ENCODE measurements at places on chromosomes 5 and 9.

- DNase-seq = no peak
These were observed 37.8 kb downstream of the NEURL1B start for GRCh38 chr5:172678902-172679301.

DNA sequence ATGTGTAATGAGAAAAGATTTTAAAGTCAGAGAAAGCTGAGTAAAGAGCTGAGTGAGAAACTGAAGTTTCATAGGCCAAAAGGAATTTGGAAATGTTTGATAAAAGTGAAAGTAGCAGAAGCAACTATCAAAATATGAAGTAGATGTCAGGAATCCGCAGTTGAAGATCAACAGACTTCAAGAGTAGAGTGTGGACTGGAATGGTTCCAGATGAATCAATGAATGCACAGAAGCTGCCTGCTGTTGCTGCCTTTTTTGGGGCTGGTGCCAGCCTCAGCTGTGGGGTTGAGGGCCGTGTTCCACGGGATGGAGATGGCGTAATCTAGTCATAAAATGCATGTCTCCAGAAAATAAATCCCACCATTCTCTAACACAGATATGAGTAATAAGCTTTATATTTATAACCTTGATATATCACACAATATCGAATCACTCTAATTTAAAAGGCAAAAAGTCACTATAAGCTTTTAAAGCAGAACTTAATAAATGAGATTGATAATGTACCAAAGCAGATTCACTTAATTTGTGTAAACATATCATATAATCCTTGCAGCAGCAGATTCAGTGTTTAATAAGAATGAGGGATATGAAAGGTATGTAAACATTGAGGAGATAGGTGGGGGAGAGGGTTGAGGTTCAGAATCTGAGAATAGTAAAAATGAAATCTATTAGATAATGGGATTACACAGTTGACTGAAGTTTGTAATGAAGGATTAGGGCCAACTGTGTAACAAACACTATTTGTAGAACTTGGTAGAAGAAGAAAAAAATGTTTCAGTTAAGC is 652.3 kb upstream of the FTMT start:
- no peak for DNase-seq

- DNase-seq = no peak
These were observed 37.8 kb downstream of the ASTN2 start for GRCh38 chr9:117377046-117377445.

- no peak for DNase-seq
These were observed 52.3 kb downstream of the AMBP start for GRCh38 chr9:114025760-114026159.

DNA sequence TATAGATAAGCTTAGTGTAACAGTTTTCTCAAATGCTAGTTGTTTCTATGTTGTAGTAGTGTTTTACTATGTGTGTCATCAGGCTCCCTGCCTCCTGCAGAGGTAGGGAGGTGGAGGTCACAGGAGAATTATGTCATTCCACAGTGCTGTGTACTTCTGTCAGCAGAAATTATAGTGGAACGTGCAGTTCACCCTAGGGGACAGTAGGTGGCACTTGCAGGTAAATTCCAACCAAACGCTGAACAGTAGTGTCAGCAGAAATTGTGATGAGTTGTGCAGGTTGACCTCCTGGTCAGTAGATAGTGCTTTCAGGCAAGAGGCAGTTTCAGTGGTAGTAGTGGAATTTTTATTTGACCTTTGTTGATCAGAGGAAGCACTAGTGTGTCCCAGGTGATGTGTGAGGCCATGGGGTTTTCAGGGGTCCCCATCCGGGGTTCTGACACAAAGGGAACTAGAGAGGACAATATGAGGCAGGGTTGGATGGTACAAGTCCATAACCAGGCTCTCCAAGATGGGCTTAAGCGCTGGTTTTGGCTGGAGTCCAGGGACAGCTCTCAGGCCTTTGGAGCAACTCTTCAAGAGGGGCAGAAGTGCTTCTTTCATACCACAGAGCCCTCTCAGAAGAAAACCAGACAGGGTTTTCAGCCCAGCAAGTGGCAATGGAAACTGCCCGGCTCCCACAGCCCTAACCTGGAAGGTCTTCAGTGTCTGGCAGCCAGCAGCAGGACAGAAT is 402.9 kb downstream of the CYLC2 start:
- peak; percentile 4 for DNase-seq

DNA sequence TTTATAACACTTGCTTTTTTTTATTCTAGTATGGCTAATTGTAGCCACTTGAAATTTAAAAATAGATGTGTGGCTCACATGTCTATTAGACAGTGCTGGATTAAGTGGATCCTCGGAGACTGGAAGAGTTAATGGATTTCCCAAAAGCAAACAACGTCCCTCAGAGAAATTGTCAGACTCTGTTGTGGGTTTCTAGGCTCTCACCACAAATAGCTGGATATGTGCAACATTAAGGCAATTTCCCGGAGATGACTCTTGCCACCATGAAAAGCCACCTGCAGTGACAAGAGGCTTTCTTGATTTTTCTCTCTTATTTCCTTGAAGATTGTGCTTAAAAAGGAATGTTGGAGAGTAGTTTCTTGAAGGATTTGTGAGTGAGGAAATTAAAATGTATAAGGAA is 43.2 kb downstream of the TMEM167A start:
- no peak for DNase-seq

DNA sequence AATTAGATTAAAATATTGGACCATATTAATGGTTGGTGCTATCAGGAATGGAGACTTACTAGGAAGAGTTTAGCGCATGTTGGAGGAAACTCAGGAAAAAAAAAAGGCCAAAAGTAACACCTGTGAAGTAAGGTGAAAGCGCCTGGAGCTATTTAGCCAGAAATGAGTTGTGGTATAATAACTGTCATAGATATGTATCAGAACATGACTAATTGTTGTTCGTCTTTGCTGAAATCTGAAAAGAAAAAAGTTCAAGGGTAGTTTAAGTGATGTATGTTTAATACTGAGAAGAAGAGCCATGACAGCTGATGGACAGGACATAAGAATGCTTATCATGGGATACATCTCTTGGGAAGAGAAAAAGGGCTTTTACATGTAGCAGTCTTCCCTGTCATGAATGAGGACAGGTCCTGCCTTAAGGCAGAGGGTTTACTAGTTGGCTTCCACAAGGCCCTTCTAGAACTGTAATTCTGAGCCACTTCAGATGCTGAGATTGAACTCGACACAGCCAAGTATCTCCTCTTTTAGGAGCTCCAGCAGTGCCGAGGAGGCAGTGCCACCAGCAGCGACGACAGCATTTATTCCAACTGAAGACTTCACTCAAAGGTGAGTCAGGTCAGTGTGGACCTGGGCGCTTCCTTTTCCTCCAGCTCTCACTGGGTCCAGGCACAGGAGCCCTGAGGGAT is 940 bp upstream of the CAMK4 start:
- DNase-seq = no peak

- DNase-seq = no peak
These were observed 8.7 kb upstream of the SLC2A8 start for GRCh38 chr9:127388037-127388855.

DNA sequence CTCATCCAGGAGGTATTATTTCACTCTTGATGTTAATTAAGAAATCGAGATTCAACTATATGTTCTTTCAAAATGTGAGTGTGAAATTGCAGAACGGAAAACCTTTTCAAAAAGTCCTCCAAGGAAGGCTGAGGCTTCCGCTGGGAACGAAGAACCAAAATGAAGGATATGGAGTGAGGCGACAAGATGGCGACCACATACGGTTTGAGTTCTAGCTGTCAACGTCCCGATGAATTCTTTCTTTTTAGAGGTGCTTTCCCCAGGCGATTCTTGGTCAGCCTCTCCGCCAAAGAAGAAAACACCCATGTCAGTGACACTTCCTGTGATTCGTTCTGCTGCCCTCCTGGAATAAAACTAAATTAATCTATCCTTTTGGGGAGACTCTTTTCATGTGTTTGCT is 78.3 kb upstream of the ADAMTS16 start:
- DNase-seq = no peak

- no peak for DNase-seq
These were observed 192.4 kb downstream of the ARHGEF28 start for GRCh38 chr5:73818357-73818756.

DNA sequence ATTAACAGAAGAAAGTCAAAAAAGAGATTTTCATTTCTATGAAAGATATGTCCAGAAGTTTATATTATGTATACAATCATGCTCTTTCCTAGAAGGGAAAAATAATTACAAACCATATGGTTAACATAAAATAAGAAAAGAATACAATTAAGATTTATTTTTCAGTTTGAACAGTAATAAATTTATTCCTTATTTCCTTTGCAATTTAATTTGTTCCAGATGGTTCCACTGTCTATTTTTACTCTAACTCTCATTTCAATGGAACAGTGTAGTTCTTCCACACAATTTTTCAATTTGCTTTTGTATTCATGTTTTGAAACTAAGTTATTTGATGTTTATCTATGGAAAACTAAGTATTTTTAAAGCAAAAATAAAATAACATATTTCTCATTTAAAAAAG is 1026.3 kb downstream of the TAF11L14 start:
- DNase-seq = no peak

GRCh38 chr5:110038297-110038997 is 348.7 kb downstream of the MAN2A1 start:
- no peak for DNase-seq

- no peak for DNase-seq
These were observed 263.5 kb upstream of the PTPRD start for GRCh38 chr9:10876333-10876732.

All from germinal center (tissue), 1 donor.